Dorsolateral prefrontal cortex (tissue), 122 donors: ENCODE measurements at places on chromosomes 5 and 9. TPM values are rescaled to one million over a fixed set of nuclear protein-coding genes. Genes with fewer than 3 reads are reported as not detected.

KCNT1 gene
- 122 TPM for total RNA-seq

BBLN gene
- total RNA-seq: 69.4 TPM

ZNF354C gene
- 7.8 TPM for total RNA-seq

HRH2 gene
- total RNA-seq: 34.4 TPM

ACOT12 gene
- 0.60 TPM for total RNA-seq

SHOC1 gene
- total RNA-seq: not detected

HTR4 gene
- total RNA-seq: 8.2 TPM

SOWAHA gene
- 53.6 TPM for total RNA-seq

C9orf153 gene
- total RNA-seq: 0.64 TPM

CBY3 gene
- not detected for total RNA-seq

ABO gene
- total RNA-seq: 1.2 TPM
